ENCODE measurements at places on chromosomes 3 and 15. TPM values are rescaled to one million over a fixed set of nuclear protein-coding genes. Genes with fewer than 3 reads are reported as not detected.

GRCh38 chr3:25040748-25041147, 387.3 kb upstream of the RARB start:
- H3K27me3 ChIP-seq = no peaks in the 10 kb centered on the region
- no peak overlapping the region for H3K27ac ChIP-seq
- no peak for DNase-seq
- no peaks in the 10 kb centered on the region for H3K36me3 ChIP-seq
- no peak overlapping the region for H3K4me3 ChIP-seq
- peaks cover 74% of the 10 kb centered on the region for H3K4me1 ChIP-seq

Gene CCK
- total RNA-seq = not detected

Gene MAP6D1
- 6.4 TPM for total RNA-seq

DNA sequence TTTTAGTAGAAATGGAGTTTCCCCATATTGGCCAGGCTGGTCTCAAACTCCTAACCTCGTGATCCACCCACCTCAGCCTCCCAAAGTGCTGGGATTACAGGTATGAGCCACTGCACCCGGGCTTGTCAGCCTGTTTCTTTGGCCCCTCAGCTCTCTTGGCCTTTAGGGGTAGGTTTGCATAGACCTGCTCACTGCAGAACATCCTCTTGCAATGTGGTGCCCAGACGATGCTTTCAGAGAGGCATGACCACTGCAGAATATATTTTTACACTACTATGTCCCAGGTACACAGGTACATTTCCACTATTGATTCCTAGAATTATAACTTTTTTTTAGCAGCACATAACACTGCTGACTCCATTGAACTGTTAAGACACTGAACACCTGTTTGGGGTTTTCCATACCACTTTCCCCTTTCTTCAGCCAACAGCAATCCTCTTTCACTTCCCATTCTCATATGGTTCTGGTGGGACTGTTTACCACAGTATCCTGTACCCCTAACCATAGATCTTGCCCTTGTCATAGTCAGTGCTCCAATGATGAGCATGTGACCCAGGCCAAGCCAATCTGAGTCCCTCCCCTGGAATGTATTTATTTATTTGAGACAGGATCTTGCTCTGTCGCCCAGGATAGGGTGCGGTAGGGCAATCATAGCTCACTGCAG, 21.1 kb downstream of the CCDC32 start:
- DNase-seq = no peak
- H3K4me1 ChIP-seq = no peaks in the 10 kb centered on the region
- peaks cover 1% of the 10 kb centered on the region for H3K36me3 ChIP-seq
- no peaks in the 10 kb centered on the region for H3K27me3 ChIP-seq

GRCh38 chr3:149299938-149300801, 33.3 kb downstream of the TM4SF18 start:
- H3K27ac ChIP-seq = peak overlapping the region; percentile 93
- H3K4me1 ChIP-seq = peaks cover 15% of the 10 kb centered on the region
- no peak for DNase-seq
- no peaks in the 10 kb centered on the region for H3K27me3 ChIP-seq
- no peak overlapping the region for H3K4me3 ChIP-seq

Gene FBXO40
- total RNA-seq = not detected

Gene RASGRP1
- 4.4 TPM for total RNA-seq

Gene PYGO1
- total RNA-seq = 29.6 TPM

Gene ADAMTSL3
- total RNA-seq = 13.2 TPM

GRCh38 chr15:90664650-90665287, 52.4 kb upstream of the BLM start:
- H3K27me3 ChIP-seq = no peaks in the 10 kb centered on the region
- no peak for DNase-seq
- H3K4me1 ChIP-seq = peaks cover 7% of the 10 kb centered on the region
- H3K4me3 ChIP-seq = no peak overlapping the region

DNA sequence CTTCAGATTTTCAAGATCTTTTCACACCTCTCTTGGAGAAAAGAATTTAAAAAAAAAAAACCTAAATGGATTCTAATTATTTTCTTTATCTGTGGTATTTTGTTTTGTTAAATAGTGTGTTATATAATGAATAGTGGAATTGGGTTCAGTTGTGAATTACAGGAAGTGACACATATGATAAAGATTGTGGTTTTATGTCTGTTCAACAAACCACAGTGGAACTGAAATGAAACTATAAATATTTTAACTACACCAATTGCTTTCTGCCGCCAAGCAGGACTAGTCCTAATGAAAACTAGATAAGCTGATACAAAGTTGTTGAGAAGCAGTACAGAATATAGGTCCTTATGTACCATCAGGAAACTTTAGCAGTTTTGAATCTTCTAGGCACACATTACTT, 121.6 kb downstream of the UBE2E2 start:
- no peak overlapping the region for H3K4me3 ChIP-seq
- no peaks in the 10 kb centered on the region for H3K36me3 ChIP-seq
- H3K27ac ChIP-seq = no peak overlapping the region
- no peaks in the 10 kb centered on the region for H3K27me3 ChIP-seq

GRCh38 chr3:150149651-150150051, 179.0 kb upstream of the PFN2 start:
- H3K27ac ChIP-seq = no peak overlapping the region
- no peak overlapping the region for H3K4me3 ChIP-seq
- no peak for DNase-seq
- H3K27me3 ChIP-seq = no peaks in the 10 kb centered on the region
- H3K36me3 ChIP-seq = no peaks in the 10 kb centered on the region
- peaks cover 26% of the 10 kb centered on the region for H3K4me1 ChIP-seq

- no peaks in the 10 kb centered on the region for H3K27me3 ChIP-seq
- H3K27ac ChIP-seq = no peak overlapping the region
- no peaks in the 10 kb centered on the region for H3K4me1 ChIP-seq
- no peak overlapping the region for H3K4me3 ChIP-seq
- no peak for DNase-seq
Observed at GRCh38 chr15:48671103-48672022, 25.9 kb upstream of the FBN1 start.

- peaks cover 26% of the 10 kb centered on the region for H3K4me1 ChIP-seq
- H3K27ac ChIP-seq = peak overlapping the region; percentile 59
- no peak overlapping the region for H3K4me3 ChIP-seq
Observed at GRCh38 chr15:37009288-37009687, 91.1 kb downstream of the MEIS2 start.

GRCh38 chr3:126851382-126851781, 131.5 kb upstream of the PLXNA1 start:
- no peaks in the 10 kb centered on the region for H3K27me3 ChIP-seq
- no peak for DNase-seq
- no peak overlapping the region for H3K4me3 ChIP-seq

DNA sequence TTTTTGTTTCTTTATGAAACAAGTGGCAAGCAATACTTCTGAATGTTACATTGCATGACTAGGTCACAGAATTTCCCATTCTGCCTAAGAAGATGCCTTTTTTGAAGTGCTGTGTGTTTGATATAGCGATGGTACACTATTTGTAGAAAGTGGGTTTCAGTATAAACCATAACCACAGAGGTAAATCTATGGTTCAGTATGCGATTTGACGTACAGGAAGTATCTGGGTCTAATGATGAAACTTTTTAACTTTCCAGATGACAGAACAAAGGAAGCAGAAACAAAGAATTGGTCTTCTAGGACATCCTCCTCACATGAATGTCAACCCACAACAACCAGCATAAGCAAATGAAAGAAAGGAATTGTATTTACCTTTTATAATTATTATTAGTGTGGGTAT, 133.4 kb upstream of the BHLHE40 start:
- no peaks in the 10 kb centered on the region for H3K36me3 ChIP-seq
- H3K27ac ChIP-seq = no peak overlapping the region
- no peak overlapping the region for H3K4me3 ChIP-seq
- no peak for DNase-seq
- no peaks in the 10 kb centered on the region for H3K27me3 ChIP-seq

GRCh38 chr3:23301819-23302218, 98.7 kb downstream of the UBE2E2 start:
- H3K27ac ChIP-seq = no peak overlapping the region
- peaks cover 7% of the 10 kb centered on the region for H3K4me1 ChIP-seq
- H3K27me3 ChIP-seq = no peaks in the 10 kb centered on the region
- DNase-seq = no peak

Gene EDEM1
- 26.0 TPM for total RNA-seq

Gene GXYLT2
- total RNA-seq = 30.5 TPM

- H3K27me3 ChIP-seq = no peaks in the 10 kb centered on the region
- H3K4me3 ChIP-seq = no peak overlapping the region
- DNase-seq = no peak
- no peak overlapping the region for H3K27ac ChIP-seq
Observed at GRCh38 chr3:53856964-53857363, 10.6 kb downstream of the IL17RB start.

DNA sequence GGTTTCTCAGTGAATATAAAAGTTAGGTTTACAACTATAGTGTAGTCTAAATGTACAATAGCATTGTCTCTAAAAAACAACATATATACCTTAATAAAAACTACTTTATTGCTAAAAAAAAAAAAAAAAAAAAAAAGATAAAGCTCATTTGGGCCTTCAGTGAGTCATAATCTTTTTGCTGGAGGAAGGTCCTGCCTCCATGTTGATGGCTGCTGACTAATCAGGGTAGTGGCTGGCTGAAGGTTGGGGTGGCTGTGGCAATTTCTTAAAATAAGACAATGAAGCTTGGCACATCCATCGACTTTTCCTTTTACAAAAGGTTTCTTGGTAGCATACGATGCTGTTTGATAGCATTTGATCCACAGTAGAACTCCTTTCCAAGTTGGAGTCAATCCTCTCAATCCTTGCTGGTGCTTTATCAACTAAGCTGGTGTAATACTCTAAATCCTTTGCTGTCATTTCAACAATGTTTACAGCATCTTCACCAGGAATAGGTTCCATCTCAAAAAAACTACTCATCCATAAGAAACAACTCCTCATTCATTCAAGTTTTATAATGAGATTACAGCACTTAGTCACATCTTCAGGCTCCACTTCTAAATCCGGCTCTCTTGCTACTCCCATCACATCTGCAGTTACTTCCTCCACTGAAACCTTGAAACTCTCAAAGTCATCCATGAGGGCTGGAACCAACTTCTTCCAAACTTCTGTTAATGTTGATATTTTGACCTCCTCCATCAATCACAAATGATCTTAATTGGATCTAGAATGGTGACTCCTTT, 13.3 kb downstream of the ZNF280D start:
- peaks cover 5% of the 10 kb centered on the region for H3K36me3 ChIP-seq
- H3K27me3 ChIP-seq = no peaks in the 10 kb centered on the region
- peaks cover 2% of the 10 kb centered on the region for H3K4me1 ChIP-seq
- no peak for DNase-seq

Gene LRCH3
- total RNA-seq = 83.1 TPM

GRCh38 chr3:153232851-153233271, 70.8 kb downstream of the RAP2B start:
- DNase-seq = no peak
- no peaks in the 10 kb centered on the region for H3K27me3 ChIP-seq
- peak overlapping the region; percentile 37 for H3K27ac ChIP-seq

GRCh38 chr15:98865397-98866339, 141.9 kb downstream of the PGPEP1L start:
- no peaks in the 10 kb centered on the region for H3K27me3 ChIP-seq
- DNase-seq = no peak
- H3K4me3 ChIP-seq = peak overlapping the region; percentile 46
- peaks cover 2% of the 10 kb centered on the region for H3K36me3 ChIP-seq
- H3K4me1 ChIP-seq = peaks cover 33% of the 10 kb centered on the region
- H3K27ac ChIP-seq = no peak overlapping the region

Gene SLC22A13
- 0.85 TPM for total RNA-seq

All from mesothelial cell of epicardium (in vitro differentiated cells).